Activated CD4-positive, CD25-positive, alpha-beta regulatory T cell treated with anti-CD3 and anti-CD28 coated beads, Interleukin-2, amount 50 U/mL, for 72 hours (primary cell): ENCODE measurements at places on chromosomes 2 and 18.

DNA sequence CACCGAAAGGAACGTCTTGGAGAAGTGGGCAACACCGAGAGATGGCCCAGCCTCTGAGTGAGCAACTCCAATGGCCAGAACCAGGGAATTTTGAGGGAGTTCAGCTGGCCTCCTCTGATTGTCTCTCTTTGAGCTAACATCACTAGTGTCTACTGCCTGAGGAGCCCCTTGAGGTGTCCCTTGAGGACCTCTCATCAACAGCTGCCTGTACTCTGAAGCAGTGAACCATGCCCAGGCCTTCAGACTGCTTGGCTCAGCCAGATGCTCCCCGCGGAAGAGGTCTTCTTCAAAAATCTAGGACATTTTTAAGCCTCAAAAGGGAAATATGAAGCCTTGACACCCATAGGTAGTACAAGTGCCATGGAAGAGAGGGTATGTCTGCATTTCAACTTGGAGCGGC, 430.4 kb downstream of the TXNL1 start:
- no peak for DNase-seq

GRCh38 chr2:201448701-201449100, 2.6 kb downstream of the TRAK2 start:
- no peak for DNase-seq

GRCh38 chr2:96618596-96619283, 19.4 kb downstream of the KANSL3 start:
- no peak for DNase-seq

DNA sequence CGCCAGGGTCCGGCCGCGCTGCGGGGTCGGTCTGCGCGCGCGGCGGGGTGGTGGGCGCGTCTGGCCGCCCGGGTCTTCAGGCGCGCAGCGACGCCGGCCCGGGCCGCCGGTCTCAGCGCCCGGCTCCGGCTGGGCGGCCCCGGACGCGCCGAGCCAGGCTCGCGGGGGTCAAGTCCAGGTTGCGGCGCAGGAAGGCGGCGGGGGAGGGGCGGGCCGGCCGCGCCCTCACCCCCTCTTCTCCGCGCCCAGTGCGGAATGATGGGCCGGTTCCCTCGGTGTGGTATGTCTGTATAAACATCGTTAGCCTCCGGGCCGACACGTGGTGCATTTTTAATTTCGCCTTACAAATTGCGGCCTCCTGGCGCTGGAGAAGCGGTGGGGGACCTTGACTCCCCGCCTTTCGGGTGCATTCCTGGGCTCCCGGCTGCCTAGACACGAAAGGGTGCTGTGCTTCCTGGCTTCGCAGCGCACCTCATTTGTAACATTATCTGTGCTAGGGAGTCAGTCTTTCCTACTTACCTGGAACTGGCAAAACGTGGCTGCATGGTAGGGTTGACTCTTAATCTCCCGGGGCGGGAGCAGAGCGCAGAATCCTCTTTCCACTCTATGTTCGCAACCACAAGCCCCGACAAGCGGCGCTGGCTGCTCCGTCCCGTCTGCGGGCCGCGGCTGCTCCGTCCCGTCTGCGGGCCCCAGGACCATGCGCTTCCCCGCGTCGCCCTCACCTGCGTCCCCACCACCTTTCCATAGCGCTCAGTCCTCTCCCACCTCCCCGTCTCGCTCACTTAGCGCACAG, 69.0 kb downstream of the CTAGE1 start:
- DNase-seq: no peak
